Esophagus squamous epithelium (tissue), 5 donors: ENCODE measurements at places on chromosomes 1 and 21. TPM values are rescaled to one million over a fixed set of nuclear protein-coding genes. Genes with fewer than 3 reads are reported as not detected.

DNA sequence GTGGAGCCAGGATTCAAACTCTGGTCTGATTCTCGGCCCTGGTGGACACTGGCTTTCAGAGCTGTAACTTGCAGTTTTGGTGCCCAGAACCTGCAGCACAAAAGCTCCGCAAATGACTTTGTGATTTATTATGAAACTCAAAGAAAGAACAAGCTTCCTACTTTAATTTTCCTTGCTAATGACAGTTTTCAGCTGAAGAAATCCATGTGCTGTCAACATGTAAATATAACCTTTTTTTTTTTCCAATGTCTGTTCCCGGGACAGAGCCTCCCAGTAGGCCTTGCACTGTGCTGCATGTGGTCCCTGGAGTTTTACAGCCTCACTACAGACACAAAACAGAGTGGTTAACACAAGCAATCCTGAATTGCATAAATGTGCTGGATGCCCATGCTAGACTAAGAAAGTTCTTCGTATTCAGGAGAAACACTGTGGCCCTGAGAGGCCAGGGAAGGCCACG is 62.3 kb upstream of the ANGPTL1 start:
- no peak for DNase-seq

GRCh38 chr1:110677526-110677925 is 2.8 kb upstream of the KCNA3 start:
- DNase-seq, result no peak

DNA sequence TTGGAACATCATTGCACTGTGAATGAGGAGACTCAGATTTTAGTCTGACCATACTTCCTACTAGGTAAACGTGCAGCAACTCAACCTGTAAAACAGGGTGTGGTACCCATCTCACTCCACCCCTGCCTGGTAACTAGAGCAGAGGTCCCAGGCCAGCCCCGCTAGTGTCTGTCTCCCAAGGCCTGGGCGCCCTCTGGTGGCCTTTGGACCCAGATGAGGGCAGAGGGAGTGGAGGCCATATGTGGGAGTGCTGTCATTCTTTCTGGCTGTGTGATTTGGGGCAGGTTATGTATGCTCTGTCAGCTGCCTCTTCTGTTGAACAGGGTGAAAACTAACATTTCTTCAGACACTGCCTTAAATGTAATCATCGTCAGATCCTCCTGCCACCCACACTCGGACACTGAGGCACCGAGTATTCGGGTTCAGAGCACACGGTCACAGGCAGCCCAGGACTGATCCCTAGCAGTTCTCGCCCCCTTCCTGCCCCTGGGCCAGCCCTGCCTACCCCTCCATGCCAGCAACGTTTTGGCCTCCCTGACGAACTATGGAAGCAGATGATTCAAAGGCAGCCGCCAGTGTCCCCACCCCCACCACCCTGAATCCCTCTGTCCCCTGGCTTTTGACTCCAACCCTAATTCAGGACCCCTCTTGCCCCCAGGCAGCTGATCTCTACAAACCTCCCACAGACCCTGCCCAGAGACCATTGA is 76.0 kb downstream of the CD247 start:
- peak; percentile 29 for DNase-seq

Gene S100A5
- total RNA-seq, result not detected
